Activated CD4-positive, alpha-beta memory T cell treated with anti-CD3 and anti-CD28 coated beads, Interleukin-2, amount 10 ng/mL, durations not matched to agents 7 days and 5 days (primary cell): ENCODE measurements at places on chromosomes 11 and 22. TPM values are rescaled to one million over a fixed set of nuclear protein-coding genes. Genes with fewer than 3 reads are reported as not detected.

GRCh38 chr22:37196539-37197450, 8.7 kb upstream of the C1QTNF6 start:
- DNase-seq = no peak
- H3K4me3 ChIP-seq = no peak overlapping the region
- H3K27me3 ChIP-seq = no peaks in the 10 kb centered on the region
- peaks cover 53% of the 10 kb centered on the region for H3K4me1 ChIP-seq
- H3K27ac ChIP-seq = no peak overlapping the region
- H3K36me3 ChIP-seq = peaks cover 8% of the 10 kb centered on the region

DNA sequence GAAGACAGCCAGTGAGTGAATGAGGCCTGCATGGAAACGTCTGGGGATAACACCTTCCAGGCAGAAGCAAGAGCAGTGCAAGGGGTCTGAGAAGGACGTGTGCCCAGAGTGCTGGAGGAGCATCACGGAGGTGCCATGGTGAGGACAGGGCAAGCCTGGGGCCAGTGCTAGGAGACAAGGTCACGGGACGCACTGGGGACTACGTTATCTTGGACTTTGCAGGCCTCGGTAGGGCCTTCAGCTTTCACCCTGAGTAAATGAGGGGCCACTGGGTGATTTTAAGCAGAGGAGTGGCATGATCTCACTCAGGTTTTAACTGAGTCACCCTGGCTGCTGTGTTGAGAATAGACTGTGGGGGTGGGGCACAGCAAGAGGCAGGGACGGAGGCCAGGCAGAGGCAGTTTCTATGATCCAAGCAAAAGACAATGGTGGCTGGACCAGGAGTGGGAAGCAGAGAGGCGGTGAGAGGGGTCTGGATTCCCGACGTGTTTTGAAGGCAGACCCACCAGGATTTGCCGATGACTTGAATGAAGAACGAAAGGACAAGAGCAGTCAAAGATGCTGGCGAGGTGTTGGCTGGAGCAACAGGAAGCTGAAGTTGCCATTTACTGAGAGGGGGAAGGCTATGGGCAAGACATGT, 102.7 kb upstream of the PARVA start:
- no peaks in the 10 kb centered on the region for H3K27me3 ChIP-seq
- no peak overlapping the region for H3K27ac ChIP-seq
- no peak overlapping the region for H3K4me3 ChIP-seq
- no peaks in the 10 kb centered on the region for H3K4me1 ChIP-seq
- no peak for DNase-seq

- no peak overlapping the region for H3K4me3 ChIP-seq
- peaks cover 47% of the 10 kb centered on the region for H3K4me1 ChIP-seq
- peaks cover 33% of the 10 kb centered on the region for H3K36me3 ChIP-seq
Measured at GRCh38 chr22:46793497-46793896, 31.0 kb downstream of the TBC1D22A start.

DNA sequence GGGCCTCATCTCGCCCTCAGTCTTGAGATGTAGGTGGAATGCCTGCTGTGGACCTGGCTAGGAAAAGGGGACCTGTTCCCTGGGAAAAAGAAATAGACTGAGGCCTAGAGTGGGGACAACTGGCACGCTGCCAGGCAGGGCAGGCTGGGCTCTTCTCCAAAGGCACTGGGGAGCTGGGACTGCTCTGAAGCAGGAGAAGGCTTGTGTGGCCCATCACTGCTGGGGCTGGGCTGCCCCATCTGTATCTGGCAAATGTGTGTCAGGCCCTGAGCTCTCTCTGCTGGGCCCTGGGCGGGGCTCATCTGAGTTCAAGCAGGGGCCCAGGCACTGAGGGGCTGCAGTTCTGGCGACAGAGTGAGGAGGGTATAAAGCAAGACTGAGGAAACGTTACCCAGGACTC, 32.9 kb downstream of the ARVCF start:
- no peak for DNase-seq
- H3K4me1 ChIP-seq = no peaks in the 10 kb centered on the region
- no peak overlapping the region for H3K4me3 ChIP-seq
- H3K27ac ChIP-seq = no peak overlapping the region
- H3K36me3 ChIP-seq = no peaks in the 10 kb centered on the region
- H3K27me3 ChIP-seq = no peaks in the 10 kb centered on the region

Gene FIBIN
- total RNA-seq = not detected

Gene GLYAT
- total RNA-seq = not detected

DNA sequence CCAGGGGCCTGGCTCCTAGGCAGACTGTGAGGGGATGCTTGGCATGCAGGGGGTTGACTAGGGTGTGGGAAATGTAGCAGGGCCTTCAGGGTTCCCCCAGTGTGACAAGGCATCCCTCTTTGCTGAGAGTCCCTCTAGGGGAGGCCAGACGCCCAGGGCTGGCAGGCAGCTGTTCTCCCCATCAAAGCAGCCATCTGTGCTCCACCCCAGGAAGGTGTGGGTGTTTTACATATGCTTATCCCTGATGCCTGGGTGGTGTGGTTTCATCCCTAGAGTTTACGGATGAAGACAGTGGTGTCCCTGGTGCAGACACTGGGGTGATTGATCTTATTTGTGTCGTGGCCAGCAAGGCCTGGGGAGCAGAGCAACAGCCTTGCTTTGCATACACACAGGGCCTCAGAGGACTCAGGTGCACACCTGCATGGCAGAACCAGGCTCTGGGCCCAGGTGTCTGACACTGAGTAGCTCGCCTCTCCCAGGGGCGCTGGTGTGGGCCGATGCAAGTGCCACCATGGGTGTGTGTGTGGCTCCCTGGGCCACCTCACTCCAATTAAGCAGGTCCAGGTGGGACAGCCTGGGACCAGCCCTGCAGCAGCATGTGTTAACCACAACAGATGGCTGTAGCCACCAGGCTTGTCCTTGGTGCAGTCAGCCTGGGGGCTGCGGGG, 74.2 kb downstream of the MED15 start:
- DNase-seq = no peak

DNA sequence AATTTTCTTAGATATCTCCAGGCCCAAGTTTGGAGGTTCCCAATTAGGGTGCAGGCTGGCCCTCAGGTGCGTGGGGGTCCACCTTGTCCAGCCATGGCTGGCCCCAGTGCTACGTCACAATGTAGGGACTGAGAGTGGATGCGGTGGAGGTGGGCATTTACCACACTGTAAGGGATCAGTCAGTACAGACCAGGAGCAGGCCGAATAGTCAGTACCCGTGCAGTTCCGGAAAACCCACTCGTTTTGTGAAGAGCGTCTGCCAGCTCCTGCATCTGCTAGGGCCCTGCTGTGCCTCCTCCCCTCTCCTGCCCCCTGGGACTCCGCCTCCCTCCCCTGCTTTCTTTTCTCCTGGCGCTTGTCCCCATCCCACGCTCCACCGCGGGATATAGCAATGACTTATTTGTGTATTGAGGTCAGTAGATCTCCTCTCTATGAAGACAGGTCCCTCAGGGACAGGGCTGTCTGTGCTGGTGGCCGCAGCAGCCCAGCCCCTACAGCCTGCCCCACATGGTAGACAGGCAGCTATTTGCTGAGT, 50.4 kb upstream of the SEPTIN5 start:
- DNase-seq = no peak
- no peak overlapping the region for H3K27ac ChIP-seq
- no peak overlapping the region for H3K4me3 ChIP-seq

DNA sequence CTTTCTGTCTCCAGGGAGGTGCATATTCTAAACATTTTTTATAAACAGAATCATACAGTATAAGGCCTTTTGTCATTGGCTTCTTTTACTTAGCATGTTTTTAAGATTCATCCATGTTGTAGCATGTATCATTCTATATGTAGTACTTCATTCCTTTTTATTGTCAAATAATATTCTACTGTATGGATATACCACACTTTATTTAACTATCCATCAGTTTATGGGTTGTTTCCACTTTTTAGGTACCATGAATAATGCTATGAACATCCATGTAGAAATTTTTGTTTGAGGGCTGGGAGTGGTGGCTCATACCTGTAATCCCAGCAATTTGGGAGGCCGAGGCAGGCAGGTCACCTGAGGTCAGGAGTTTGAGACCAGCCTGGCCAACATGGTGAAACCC, 73.1 kb downstream of the PHF21A start:
- H3K36me3 ChIP-seq = peaks cover 10% of the 10 kb centered on the region
- no peaks in the 10 kb centered on the region for H3K27me3 ChIP-seq
- H3K4me3 ChIP-seq = no peak overlapping the region

DNA sequence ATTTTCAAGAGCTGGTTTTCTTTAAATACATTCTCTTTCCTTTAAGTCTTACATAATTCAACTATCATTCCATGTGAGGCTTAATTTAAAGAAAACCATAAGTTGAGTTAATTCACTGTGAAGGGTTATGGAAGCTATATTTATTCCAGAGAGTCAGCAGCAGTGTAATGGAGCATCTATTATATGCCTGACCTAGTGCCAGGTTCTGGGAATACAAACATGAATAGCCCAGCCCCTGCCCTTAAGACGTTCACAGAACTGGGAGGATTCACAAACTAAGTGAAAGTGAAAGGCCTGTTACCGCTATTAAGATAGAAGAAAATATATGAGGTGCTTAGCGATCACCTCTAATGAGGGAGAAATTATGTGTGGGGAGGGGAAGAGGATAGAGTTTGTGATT, 408.9 kb upstream of the CCDC90B start:
- H3K36me3 ChIP-seq = no peaks in the 10 kb centered on the region
- no peaks in the 10 kb centered on the region for H3K27me3 ChIP-seq
- no peak for DNase-seq
- H3K27ac ChIP-seq = no peak overlapping the region

DNA sequence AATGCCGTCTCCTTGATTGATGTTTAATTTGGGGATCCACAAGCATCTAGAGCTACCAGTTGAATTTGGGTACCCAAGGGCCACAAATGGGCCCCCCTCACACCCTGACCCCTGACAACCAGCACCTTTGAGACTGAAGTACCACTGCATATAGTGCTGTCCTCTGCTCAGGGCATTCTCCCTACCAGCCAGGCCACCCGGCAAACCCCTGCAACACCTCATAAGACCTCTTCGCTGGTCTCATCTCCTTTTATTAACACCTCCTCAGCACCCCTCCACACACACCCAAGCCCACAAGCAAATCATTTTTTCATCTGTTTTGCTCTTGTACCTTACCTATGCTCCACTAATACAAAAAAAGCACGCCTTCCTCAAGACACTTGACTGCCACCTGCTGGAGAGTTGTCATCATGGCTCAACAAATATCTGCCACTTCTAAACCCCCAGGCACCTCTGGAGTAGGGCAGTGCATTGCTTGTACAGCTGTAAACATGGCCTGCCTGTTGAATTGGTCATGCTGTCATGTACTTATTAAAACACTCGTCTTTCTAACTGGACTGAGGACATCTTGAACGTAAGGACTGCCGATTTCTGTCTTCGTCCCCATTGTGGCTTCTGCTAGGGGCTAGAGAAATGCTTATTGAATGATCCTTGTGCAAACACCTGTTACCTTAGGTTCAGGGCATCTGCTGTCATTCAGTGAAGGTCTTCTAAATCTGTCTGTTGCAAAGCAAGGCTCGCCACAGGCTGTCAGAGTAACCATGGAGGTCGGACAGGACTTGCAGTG, 66.5 kb downstream of the BMAL1 start:
- peaks cover 41% of the 10 kb centered on the region for H3K4me1 ChIP-seq
- DNase-seq = peak; percentile 76
- no peak overlapping the region for H3K4me3 ChIP-seq
- no peaks in the 10 kb centered on the region for H3K27me3 ChIP-seq

- peaks cover 19% of the 10 kb centered on the region for H3K4me1 ChIP-seq
- peaks cover 13% of the 10 kb centered on the region for H3K27me3 ChIP-seq
- no peak overlapping the region for H3K27ac ChIP-seq
- H3K4me3 ChIP-seq = no peak overlapping the region
Measured at GRCh38 chr11:66006891-66007176, 4.5 kb downstream of the BANF1 start.
